ENCODE measurements at places on chromosomes 6 and 20.

DNA sequence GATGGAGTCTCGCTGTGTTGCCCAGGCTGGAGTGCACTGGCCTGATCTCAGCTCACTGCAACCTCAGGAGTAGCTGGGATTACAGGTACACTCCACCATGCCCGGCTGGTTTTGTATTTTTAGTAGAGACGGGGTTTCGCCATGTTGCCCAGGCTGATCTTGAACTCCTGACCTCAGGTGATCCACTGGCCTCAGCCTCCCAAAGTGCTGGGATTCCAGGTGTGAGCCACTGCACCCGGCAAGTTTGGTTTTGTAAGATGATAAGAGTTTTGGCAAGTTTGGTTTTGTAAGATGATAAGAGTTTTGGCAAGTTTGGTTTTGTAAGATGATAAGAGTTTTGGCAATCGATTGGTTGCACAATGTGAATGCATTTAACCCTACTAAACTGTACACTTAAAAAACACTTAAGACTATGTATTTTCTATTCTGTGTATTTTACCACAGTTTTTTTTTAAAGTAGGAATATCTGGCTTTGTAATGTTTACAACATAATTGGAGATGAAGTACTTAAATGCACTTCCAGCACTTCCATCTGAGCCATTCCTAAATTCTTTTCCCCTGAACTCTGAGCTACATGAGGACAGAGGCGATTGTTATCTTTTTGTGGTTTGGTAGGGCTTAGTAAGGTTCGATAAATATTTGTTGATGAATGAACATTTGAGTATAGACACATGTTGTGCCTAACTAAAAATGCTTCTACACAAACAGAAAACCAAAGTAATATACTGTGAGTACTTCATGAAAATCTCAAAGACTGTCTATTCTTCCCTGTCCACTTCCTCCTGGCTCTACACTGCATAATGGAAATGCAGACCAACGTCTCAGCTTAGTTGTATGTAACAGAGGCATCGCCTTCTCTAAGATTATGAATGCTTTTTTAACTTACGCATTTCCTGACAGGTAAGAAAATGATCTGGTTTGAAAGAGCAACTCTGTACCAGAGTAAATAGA lies 18.8 kb downstream of the SAMHD1 start:
- H3K36me3 ChIP-seq, result no peaks in the 10 kb centered on the region
- no peak overlapping the region for H3K4me3 ChIP-seq
- no peaks in the 10 kb centered on the region for H3K4me1 ChIP-seq
- H3K27ac ChIP-seq, result no peak overlapping the region

DNA sequence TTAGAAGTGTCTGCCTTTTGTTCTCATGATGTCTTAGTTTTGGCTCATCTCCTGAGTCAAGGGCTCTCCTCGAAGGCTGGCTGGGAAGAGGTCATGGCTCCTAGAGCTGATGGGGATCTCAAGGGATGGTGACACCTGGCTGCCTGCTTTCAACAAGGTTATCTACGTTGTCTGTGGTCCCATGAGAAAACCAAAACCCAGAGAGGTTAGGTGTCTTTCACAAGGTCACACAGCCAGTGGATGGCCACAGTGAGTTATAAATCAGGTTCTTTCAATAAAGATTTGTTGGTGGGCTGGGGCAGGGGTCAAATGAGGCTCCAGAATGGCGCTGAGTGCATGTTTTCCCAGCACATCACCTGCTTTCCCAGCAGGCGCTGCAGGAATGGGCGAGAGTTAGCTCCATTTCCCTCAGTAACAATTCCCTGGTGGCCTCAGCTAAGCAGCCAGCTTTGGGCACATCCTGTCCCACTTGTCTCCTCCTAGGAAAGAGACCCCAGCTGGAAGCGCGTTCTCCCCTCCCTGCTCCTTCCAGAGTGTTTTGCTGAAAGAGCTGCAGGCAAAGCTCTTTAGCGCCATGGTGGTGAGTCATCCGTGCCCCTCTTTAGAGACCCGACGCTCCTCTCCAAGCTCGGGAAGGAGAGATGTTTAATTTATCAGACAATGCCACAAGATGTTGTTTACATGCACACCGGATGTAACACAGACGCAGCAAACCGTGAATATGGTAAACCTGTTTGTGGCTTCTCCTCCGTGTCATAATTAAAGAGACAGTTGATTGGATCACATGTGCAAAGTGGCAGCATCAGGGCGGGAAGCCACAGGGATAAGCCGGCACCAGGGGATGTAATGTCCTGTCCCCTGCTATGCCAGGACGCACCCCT lies 109.7 kb downstream of the LRFN2 start:
- H3K4me1 ChIP-seq, result no peaks in the 10 kb centered on the region
- no peak overlapping the region for H3K4me3 ChIP-seq
- H3K36me3 ChIP-seq, result no peaks in the 10 kb centered on the region

- no peak for DNase-seq
- no peaks in the 10 kb centered on the region for H3K27me3 ChIP-seq
- no peak overlapping the region for H3K27ac ChIP-seq
- H3K36me3 ChIP-seq, result no peaks in the 10 kb centered on the region
- H3K4me1 ChIP-seq, result no peaks in the 10 kb centered on the region
These were observed 213.9 kb upstream of the SULF2 start for GRCh38 chr20:47999166-47999565.

- no peak overlapping the region for H3K4me3 ChIP-seq
- no peaks in the 10 kb centered on the region for H3K4me1 ChIP-seq
- H3K36me3 ChIP-seq, result no peaks in the 10 kb centered on the region
These were observed 111.2 kb downstream of the KCNQ5 start for GRCh38 chr6:72733045-72733444.

DNA sequence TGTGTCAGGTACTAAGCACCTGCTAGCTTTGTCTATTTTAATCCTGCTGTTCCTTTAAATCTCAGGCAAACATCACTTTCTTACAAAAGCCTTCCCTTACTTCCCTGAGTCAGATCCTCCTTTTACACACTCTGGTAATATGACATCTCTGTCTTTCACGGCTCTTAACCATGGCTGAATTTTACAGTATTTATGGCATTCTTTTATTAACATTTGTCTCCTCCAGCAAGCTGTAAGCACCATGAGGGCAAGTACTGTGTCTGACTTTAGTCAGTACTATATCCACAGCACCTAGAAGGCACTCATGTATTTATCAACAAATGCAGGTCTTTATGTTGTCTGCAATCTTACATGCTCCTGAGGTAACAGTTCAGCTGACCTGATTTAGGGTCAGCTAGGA lies 33.7 kb upstream of the HBS1L start:
- H3K4me3 ChIP-seq, result no peak overlapping the region
- H3K36me3 ChIP-seq, result no peaks in the 10 kb centered on the region
- DNase-seq, result no peak

GRCh38 chr6:163548624-163549023 lies 134.1 kb downstream of the QKI start:
- no peak overlapping the region for H3K4me3 ChIP-seq
- no peaks in the 10 kb centered on the region for H3K4me1 ChIP-seq
- H3K36me3 ChIP-seq, result no peaks in the 10 kb centered on the region
- DNase-seq, result no peak
- no peak overlapping the region for H3K27ac ChIP-seq
- H3K27me3 ChIP-seq, result no peaks in the 10 kb centered on the region

Data from breast epithelium (tissue), 4 donors.